Activated CD8-positive, alpha-beta T cell treated with anti-CD3 and anti-CD28 coated beads for 36 hours (primary cell): ENCODE measurements at places on chromosomes 7 and 10.

GRCh38 chr7:132423594-132424200 lies 152.6 kb downstream of the PLXNA4 start:
- no peak overlapping the region for H3K4me3 ChIP-seq
- no peak for DNase-seq
- H3K27ac ChIP-seq = no peak overlapping the region
- peaks cover 12% of the 10 kb centered on the region for H3K4me1 ChIP-seq

GRCh38 chr10:95395947-95396449 lies 105.2 kb upstream of the PDLIM1 start:
- peaks cover 8% of the 10 kb centered on the region for H3K4me1 ChIP-seq
- H3K27me3 ChIP-seq = no peaks in the 10 kb centered on the region
- no peak overlapping the region for H3K4me3 ChIP-seq
- DNase-seq = no peak
- no peaks in the 10 kb centered on the region for H3K36me3 ChIP-seq

GRCh38 chr7:71245038-71245437 lies 113.1 kb downstream of the GALNT17 start:
- no peaks in the 10 kb centered on the region for H3K36me3 ChIP-seq
- no peak for DNase-seq
- H3K27me3 ChIP-seq = no peaks in the 10 kb centered on the region
- H3K4me1 ChIP-seq = no peaks in the 10 kb centered on the region
- H3K4me3 ChIP-seq = no peak overlapping the region

DNA sequence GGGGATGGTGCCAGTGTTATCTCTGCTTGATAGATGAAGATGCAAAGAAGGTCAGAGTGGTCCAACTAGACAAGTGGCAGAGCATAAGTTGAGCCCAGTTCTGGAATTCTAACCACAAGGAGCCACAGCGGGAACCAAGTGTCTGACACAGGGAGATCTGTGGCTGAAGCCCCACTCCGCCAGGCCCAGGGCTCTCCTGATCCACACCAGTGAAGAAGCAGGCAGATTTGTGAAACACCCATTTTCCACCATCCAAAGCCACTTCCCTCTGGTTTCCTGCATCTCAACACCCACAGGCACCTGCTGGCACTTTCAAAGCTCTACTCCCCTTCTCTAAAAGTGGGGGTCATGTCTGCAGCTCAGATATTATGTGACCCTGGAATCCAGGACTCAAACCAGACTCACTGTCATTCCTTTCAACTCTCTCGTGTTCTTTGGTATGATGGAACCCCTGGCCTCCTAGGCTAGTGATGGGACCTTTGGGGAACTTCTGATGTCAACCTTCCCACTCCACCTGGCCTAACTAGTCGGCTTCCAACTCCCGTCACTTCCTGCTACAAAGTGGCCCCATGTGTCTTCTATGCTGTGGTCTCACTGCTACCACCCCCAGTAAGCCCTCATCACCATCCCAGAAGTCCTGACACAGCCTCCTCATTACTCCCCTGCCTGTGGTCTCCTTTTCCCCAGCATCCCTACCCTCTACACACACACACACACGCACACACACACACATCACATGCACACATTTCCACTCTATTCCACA lies 177.6 kb downstream of the GRID1 start:
- H3K27me3 ChIP-seq = no peaks in the 10 kb centered on the region
- no peak overlapping the region for H3K27ac ChIP-seq
- no peak overlapping the region for H3K4me3 ChIP-seq
- H3K36me3 ChIP-seq = no peaks in the 10 kb centered on the region

DNA sequence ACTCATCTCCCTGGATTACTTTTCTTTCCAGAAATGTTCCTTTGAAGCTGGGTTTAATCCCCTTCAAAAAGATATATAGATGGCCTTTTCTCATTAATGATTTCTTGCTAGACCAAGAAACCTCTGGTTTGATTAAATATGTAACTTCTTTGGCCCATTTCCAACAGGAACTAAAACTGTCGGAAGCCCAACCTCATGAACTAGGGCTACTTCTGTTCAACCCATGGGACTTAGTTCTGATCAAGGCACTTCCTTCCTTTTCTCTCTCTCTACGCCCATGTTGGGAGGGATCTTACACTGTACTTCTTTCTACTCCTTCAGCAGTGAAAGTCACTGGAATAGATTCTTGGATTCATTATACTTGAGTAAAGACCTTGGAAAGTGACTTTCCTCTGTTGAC lies 83.6 kb downstream of the TMEM106B start:
- no peaks in the 10 kb centered on the region for H3K4me1 ChIP-seq
- H3K27me3 ChIP-seq = no peaks in the 10 kb centered on the region
- no peak for DNase-seq

- peaks cover 8% of the 10 kb centered on the region for H3K4me1 ChIP-seq
- no peaks in the 10 kb centered on the region for H3K27me3 ChIP-seq
- DNase-seq = no peak
- H3K27ac ChIP-seq = no peak overlapping the region
- H3K36me3 ChIP-seq = no peaks in the 10 kb centered on the region
- no peak overlapping the region for H3K4me3 ChIP-seq
Measured at GRCh38 chr7:84182301-84182700, 12.3 kb downstream of the SEMA3A start.

GRCh38 chr10:97025613-97026242 lies 160.0 kb downstream of the SLIT1 start:
- peaks cover 1% of the 10 kb centered on the region for H3K27me3 ChIP-seq
- no peak overlapping the region for H3K27ac ChIP-seq

DNA sequence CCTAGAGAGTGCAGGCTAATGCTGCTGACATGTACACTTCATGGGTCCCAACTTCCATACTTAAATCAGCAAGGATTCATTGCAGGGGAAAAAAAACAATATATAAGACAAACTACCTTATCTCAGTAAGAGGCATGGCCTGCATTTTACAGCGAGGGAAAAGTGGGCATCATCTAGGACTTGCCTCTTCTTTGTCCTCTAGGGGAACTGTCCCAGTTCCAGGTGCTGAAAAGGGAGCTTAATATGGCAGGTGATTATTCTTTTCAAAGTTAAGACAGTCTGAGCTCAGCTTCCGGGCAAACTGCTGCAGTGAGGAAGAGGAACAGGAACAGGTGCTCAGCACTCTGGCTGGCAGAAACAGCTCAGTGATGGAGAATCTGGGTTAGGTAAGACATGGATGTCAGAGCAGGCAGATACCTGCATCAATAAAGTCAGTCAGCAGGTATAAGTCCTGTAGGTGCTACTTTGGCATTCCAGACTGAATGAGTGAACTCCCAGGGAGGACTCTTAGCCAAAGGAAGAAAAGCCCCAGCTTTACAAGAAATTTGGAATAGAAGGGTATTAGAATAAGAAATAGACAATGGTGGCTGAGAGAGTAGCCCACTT lies 147.2 kb downstream of the TMEM178B start:
- DNase-seq = peak; percentile 5
- H3K27ac ChIP-seq = no peak overlapping the region
- no peak overlapping the region for H3K4me3 ChIP-seq
- peaks cover 5% of the 10 kb centered on the region for H3K27me3 ChIP-seq
- no peaks in the 10 kb centered on the region for H3K4me1 ChIP-seq

- H3K27me3 ChIP-seq = no peaks in the 10 kb centered on the region
- DNase-seq = no peak
- no peaks in the 10 kb centered on the region for H3K36me3 ChIP-seq
- no peak overlapping the region for H3K4me3 ChIP-seq
Measured at GRCh38 chr7:93955304-93955703, 33.8 kb downstream of the GNG11 start.
